ENCODE measurements at places on chromosomes 5 and 9. TPM values are rescaled to one million over a fixed set of nuclear protein-coding genes. Genes with fewer than 3 reads are reported as not detected.

DNA sequence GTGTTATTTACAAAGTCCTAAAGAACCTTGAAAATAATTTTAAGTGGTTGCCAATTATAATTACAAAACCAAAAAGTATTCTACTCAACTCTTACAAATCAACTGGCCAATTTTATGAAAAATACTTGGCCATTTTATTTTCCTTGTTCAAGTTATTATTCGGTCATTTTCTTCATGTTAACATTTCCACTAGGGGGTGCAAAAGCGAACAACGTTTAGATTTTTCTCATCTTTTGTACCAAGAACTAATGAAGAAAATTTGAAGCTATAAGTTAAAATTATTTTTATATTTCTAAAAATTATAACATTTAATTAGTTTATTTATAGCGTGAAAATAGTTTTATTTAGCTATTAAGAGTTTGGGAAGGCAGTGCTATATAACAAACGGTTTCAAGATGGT, 1453.3 kb downstream of the MAT2B start:
- no peaks in the 10 kb centered on the region for H3K27me3 ChIP-seq
- no peaks in the 10 kb centered on the region for H3K4me1 ChIP-seq
- no peak overlapping the region for H3K27ac ChIP-seq
- no peak overlapping the region for H3K4me3 ChIP-seq

DNA sequence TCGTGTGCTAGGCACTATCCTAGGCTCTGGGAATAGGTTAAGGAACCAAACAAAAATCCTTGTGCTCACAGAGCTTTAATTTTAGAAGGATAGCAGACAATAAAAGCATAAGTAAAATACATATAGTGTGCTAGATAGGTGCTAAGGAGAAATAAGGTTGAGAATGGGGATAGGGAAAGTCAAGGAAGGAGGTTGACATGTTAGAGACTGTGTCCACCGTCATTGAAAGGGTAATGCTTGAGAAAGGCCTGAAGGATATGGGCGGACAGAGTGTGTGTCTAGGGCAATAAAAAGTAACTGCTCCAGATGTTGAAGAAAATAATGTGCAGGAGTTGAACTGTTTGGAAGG, 482 bp upstream of the TDRD7 start:
- no peaks in the 10 kb centered on the region for H3K27me3 ChIP-seq
- peak overlapping the region; percentile 69 for H3K4me3 ChIP-seq
- H3K36me3 ChIP-seq, result no peaks in the 10 kb centered on the region
- H3K27ac ChIP-seq, result no peak overlapping the region

DNA sequence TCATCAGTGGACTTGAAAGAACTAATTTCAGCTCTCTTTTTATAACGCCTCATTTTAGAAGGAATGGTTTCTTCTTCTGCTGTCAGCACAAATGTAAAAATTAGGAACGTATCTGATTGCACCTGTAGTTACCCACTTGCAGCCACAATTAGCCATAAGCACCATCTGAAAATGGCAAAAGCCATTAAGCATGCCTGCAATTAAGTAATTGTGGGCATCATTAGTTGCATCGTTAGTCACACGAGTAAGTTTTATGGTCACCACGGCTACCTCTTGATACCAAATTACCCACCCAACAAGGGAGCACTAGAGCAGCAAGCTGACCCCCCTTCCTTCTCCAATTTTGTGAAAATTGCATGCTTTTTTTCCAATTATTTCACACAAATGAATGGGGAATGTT, 25.8 kb upstream of the SLC44A1 start:
- H3K4me1 ChIP-seq, result no peaks in the 10 kb centered on the region
- H3K27ac ChIP-seq, result no peak overlapping the region
- H3K4me3 ChIP-seq, result no peak overlapping the region
- no peaks in the 10 kb centered on the region for H3K27me3 ChIP-seq
- no peaks in the 10 kb centered on the region for H3K36me3 ChIP-seq

DNA sequence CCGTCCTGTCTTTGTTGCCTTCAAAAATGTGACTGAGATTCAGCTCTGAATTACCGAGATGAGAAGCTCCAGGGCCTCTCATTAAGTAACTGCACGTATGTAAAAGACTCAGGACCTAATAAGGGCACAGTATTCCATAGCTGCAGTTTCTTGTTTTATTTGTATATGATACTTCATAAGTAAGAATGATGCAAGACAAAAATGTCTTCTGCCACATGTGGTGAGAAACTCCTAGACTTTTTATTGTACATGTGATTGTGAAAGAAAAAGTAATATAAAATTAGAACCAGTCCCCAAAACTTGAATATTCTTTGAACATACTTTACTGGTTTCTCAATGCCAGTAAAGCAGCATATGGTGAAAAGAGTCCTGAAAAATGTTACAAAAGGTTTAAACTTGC, 110.1 kb upstream of the OTULINL start:
- H3K27ac ChIP-seq, result no peak overlapping the region
- no peak for DNase-seq
- H3K27me3 ChIP-seq, result no peaks in the 10 kb centered on the region
- H3K4me1 ChIP-seq, result no peaks in the 10 kb centered on the region

GRCh38 chr9:19511694-19512093, 102.9 kb downstream of the ACER2 start:
- H3K36me3 ChIP-seq, result no peaks in the 10 kb centered on the region
- no peak for DNase-seq
- H3K4me1 ChIP-seq, result no peaks in the 10 kb centered on the region

- no peak overlapping the region for H3K4me3 ChIP-seq
- H3K36me3 ChIP-seq, result no peaks in the 10 kb centered on the region
- no peaks in the 10 kb centered on the region for H3K27me3 ChIP-seq
- H3K27ac ChIP-seq, result no peak overlapping the region
- H3K4me1 ChIP-seq, result no peaks in the 10 kb centered on the region
These were observed 41.1 kb downstream of the ISOC1 start for GRCh38 chr5:129135633-129136032.

GRCh38 chr5:112917453-112917995, 4.5 kb downstream of the REEP5 start:
- H3K4me3 ChIP-seq, result no peak overlapping the region
- H3K27ac ChIP-seq, result no peak overlapping the region
- H3K4me1 ChIP-seq, result peaks cover 5% of the 10 kb centered on the region
- DNase-seq, result no peak
- no peaks in the 10 kb centered on the region for H3K27me3 ChIP-seq

DNA sequence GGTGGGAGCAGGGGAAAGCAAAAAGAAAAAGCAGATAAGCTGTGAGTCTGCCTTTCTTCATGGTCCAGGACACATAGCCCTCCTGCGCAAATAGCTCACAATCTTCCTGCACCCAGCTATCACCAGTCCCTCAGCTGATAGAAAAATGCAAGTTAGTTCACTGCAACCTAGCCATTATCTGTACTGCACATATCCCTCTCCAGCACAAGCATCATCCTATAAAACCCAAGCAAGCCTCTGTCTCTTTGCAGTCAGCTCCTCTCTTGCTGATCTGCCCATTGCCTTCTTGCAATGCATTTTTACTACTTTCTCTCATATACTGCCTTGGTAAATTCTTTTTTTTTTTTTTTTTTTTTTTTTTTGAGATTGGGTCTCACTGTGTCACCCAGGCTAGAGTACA, 20.0 kb upstream of the MSANTD3 start:
- no peaks in the 10 kb centered on the region for H3K36me3 ChIP-seq
- no peak overlapping the region for H3K27ac ChIP-seq
- H3K27me3 ChIP-seq, result no peaks in the 10 kb centered on the region
- no peak for DNase-seq
- H3K4me1 ChIP-seq, result no peaks in the 10 kb centered on the region

DNA sequence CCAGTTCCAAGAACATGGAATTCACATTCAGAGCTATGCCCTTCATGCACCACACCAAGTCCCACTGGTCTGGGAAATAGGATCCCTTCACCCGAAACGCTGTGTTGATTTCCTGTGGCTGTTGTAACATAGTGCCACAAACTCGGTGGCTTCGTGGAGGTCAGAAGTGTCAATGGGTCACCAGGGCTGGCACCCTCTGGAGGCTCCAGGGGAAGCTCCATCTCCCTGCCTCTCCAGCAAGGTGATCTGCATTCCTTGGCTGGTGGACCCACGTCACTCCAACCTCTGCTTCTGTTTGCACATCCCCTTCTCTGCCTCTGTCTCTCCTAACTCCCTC, 28.9 kb upstream of the ALDH1B1 start:
- no peak overlapping the region for H3K27ac ChIP-seq
- no peaks in the 10 kb centered on the region for H3K27me3 ChIP-seq
- H3K36me3 ChIP-seq, result no peaks in the 10 kb centered on the region
- no peak for DNase-seq
- H3K4me3 ChIP-seq, result no peak overlapping the region

DNA sequence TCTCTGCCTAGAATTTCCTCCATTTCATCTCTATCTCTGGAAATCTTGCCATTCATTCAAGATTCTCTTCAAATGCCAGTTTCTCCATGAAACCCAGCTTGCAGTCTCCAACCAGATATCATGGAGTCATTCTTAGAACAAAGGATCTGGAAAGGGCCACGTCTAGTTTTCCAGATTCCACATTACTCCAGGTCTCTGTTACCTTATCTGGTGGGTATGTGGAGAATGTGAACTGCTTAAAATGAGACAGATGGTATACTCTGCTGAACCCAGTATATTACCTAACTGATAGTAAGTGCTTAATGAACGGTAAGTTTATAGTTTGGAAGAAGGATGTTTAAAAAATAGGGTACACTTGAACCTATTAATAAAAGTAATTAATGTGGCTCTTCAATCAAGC, 52.3 kb upstream of the ZSWIM6 start:
- no peak overlapping the region for H3K4me3 ChIP-seq
- no peak for DNase-seq
- H3K27ac ChIP-seq, result no peak overlapping the region
- peaks cover 30% of the 10 kb centered on the region for H3K4me1 ChIP-seq

DNA sequence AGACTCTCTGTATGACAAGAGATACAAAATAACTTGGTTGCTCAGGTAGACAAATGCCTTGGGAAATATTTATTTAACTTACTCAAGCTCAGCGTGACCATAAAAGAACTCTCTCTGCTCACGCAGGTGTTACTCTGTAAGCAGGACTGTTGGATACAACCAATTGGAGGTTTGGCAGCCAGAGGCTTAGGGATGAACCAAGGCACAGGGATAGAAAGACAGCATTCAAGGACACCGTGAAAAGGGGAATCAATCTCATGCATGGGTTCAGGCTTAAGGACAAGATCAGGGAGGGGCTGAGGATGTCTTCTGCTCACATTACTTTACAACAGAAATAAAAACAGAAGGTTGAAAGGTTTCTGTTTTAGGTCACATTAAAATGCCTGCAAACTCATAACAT, 389.0 kb upstream of the BRINP1 start:
- H3K4me3 ChIP-seq, result no peak overlapping the region
- H3K27me3 ChIP-seq, result no peaks in the 10 kb centered on the region
- H3K36me3 ChIP-seq, result no peaks in the 10 kb centered on the region
- no peak for DNase-seq
- H3K4me1 ChIP-seq, result no peaks in the 10 kb centered on the region
- H3K27ac ChIP-seq, result no peak overlapping the region

DNA sequence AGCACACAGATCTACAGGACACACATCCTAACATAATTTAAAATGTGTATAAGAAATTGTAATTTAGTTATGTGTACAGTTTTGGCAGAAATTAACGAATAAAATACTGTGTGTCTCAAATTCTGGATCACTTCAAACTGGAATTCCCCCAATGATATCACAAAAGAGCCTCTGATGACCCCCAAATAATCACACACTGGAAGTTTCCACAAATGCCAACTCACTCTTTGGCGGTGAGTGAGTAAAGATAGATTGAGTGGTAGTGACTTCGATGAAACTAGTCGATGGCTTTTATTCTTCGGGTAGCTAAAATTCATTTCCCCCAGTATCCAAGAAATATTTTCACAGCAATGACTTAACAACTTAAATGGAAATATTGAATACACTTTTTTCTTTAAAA, 2.2 kb downstream of the ZNF366 start:
- H3K27ac ChIP-seq, result no peak overlapping the region
- no peaks in the 10 kb centered on the region for H3K36me3 ChIP-seq
- DNase-seq, result no peak
- no peak overlapping the region for H3K4me3 ChIP-seq

- H3K27ac ChIP-seq, result no peak overlapping the region
- H3K36me3 ChIP-seq, result no peaks in the 10 kb centered on the region
- DNase-seq, result no peak
- no peaks in the 10 kb centered on the region for H3K4me1 ChIP-seq
- H3K4me3 ChIP-seq, result no peak overlapping the region
These were observed 62.5 kb upstream of the SPOCK1 start for GRCh38 chr5:137561608-137562007.

DNA sequence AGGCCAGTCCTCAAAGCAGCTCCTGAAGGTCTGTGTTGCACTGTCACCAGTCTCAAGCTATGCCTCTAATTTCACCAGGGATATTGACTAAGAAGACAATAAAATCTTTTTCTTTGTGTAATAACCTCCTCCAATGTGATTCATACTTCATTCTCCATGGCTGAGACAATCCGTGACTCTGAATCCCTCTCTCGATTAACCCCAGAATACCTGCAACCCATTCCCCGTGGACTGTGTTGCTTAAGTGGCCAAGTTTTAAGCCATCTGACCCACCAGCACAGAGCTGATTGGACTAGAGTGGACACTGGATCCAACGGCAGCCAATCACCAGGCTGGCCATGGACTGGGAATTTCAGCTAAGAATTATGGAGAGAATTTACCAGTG, 5.4 kb upstream of the CCIN start:
- no peak overlapping the region for H3K27ac ChIP-seq
- H3K4me3 ChIP-seq, result no peak overlapping the region
- H3K36me3 ChIP-seq, result no peaks in the 10 kb centered on the region
- no peak for DNase-seq
- no peaks in the 10 kb centered on the region for H3K4me1 ChIP-seq
- no peaks in the 10 kb centered on the region for H3K27me3 ChIP-seq

DNA sequence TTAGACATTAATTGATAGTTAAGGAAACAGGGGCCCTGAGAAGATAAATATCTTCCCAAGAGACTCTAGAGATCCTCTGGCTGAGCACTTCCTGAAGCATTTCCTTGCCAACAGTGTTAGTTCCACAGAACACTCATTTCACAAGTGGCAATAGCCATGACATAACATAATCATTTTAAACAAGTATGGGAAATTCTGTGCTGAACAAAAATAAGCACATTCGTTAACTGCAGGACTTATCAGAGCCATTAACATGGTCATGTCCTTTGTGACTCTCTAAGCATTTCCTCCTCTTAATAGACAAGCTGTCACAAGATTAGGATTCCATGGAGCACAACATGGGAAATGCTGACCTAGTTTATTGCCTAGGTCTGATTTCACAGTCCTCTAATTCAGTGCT, 184.9 kb downstream of the SNX18 start:
- H3K4me3 ChIP-seq, result no peak overlapping the region
- no peak overlapping the region for H3K27ac ChIP-seq
- H3K4me1 ChIP-seq, result peaks cover 8% of the 10 kb centered on the region
- peaks cover 11% of the 10 kb centered on the region for H3K27me3 ChIP-seq

DNA sequence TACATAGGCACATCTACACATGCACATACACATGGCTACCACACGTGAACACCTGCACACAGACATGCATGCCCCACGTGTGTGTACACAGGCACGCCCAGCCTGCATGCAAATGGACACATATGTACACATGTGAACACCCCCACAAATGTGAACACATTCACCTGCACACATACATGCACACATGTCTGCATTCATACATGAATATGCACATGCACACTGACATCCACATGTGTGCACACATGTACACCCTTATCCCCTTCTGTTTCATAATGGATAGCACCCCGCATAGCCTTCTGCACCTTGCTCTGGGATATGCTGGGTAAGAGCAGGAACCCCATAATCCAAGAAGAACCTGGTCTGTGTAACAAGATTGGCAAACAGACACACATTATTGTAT, 66.2 kb downstream of the WNK2 start:
- no peak for DNase-seq
- H3K4me3 ChIP-seq, result no peak overlapping the region
- no peaks in the 10 kb centered on the region for H3K36me3 ChIP-seq
- no peaks in the 10 kb centered on the region for H3K27me3 ChIP-seq

SVEP1 gene
- total RNA-seq, result 0.15 TPM

CDH9 gene
- not detected for total RNA-seq

SPATA24 gene
- total RNA-seq, result 3.1 TPM

TNFSF8 gene
- total RNA-seq, result not detected

CFAP77 gene
- 0.98 TPM for total RNA-seq

Measured in HCT116 (cell line).